D721Med (cell line): ENCODE measurements at places on chromosomes 12 and 14.
A peak's percentile ranks its signal among the peaks of the same experiment; 100 is the strongest.

- DNase-seq = no peak
Measured at GRCh38 chr14:105483300-105484068, 3.2 kb upstream of the CRIP1 start.

DNA sequence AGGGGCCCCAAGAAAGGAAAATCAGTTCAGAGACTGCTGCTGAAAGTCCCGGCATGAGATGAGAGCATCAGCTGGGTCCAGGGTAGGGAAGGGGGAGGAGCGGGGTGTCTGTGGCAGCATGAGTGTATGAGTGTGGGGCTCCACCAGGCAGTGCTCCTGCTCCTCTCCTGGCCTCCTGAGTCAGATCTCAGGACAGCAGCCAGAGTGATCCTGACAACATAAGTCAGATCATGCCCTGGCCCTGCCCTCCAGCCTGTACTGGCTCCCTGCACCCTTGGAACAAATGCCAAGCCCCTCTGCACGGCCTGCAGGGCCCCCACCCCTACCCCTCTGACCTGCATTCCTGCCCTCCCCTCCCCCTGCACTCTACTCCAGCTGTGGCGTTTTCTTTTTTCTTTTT, 24.2 kb upstream of the LRP1-AS start:
- no peak for DNase-seq

DNA sequence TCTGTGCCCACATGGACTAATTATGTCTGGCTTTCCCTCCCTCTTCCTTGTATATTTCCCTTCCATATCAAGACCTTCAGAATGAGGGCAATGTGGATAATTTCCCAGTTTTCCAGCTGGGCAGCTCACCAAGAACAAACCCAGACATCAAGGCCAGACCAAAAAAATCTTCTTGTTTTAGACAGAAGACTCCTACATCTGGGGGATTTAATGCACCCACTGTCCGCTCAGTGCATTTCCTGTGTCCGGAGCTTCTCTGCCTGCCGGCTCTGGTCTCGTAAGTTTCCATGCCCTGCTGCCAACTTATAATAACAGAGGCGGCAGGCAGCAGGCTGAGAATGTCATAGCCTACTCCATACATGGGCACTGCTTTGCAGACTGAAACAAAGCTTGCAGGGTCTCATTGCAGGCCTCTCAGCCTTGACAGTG, 207.2 kb upstream of the BCL2L14 start:
- DNase-seq = no peak

DNA sequence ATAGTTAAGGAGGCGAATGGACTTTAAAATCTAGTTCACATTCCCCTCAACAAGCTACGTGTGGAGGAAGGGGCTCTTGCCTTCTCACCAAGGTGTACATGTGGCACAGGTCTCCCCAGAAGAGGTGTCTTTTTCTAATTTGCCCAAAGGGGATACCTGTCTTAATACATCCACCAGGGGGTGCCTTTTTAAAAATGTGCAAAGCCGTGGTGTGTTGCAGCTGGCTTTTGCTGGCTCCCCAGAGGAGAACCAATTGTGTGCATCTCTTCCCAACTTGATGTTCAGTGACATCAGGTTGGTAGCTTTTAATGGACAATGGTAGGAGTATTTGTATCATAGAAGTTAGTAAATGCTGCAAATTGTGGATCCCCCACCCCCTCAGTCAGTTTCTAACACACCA, 33.8 kb downstream of the CREBL2 start:
- DNase-seq = no peak

GRCh38 chr14:49921401-49921800, 28.5 kb downstream of the ARF6 start:
- no peak for DNase-seq

DNA sequence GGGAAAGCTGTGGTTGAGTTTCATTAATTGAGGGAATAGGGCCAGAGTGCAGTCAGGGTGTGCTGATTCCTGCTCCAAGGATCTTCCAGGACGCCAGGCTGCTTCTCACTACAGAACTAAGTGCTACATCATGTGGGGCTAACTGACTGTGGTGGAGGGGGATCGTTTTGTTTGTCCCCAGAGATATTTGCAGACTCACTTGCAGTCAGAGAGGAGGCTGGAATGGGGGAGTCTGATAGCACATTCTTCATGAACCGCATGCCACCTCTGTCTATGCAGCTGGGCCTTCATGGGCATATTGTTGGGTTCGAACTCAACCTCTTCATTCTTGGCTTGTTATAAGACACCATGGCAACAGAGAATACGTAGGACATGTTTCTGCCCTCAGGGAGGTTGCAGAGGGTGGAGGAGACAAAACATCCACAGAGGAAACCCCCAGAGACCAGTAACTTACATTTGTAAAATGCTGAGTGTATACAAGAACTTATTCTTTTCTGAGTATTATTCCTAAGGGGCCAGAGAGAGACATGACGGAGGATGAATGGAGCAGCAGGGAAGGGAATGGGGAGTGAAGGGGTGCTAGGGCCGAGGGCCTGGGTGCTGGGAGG, 13.0 kb downstream of the KRT7 start:
- no peak for DNase-seq

- DNase-seq = no peak
Measured at GRCh38 chr12:80636832-80637231, 70.6 kb upstream of the MYF6 start.

DNA sequence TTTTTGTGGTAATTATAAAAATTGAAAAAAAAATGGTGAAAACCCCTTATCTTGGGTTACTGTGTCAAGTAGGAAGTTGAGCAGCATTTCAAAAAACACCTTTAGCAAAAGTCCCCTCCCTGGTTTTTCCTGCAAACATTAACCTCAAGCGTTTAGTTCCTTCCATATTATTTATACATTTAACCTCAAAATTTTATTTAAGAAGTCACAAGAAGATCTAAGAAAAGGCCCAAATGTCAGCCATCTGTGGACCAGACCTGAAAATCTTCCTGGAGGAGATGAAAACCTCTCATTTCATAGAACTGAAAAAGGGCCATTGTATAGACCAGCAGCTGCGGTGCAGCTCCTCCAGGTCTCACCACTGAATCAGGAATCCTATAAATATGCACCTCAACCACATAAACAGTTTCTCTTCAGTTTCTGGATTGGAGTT, 40.4 kb upstream of the BTG1 start:
- DNase-seq = no peak

DNA sequence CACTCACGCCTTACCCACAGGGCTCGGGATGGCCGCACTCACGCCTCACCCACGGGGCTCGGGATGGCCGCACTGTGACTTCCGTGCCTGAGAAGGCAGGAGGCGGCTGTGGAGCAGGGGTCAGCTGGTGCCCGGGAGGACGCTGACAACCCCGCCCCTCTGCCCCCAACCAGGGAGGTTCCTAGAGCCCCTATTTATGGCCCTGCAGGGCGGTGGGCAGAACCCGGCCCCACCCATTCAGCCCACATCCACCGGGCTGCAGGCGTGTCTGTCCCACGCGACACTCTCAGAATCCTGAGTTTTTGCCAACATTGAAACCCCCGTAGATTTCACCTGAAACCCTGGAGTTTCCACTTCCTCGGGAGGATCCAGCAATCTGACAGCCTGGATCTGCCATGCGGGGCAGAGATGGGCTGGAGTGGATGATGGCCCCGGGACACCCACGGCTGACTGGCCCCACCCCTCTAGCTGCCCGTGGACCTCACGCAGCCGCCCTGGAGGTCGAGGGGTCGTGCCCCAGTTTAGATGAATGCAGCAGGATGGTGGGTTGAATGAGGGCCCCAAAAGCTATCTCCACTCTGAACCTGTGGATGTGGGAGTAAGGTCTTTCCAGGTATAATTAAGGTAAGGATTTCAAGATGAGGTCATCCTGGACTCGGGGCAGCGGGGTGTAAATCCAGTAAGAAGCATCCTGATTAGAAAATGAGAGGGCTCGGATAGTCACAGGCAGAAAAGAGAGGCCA, 20.4 kb downstream of the GALNT9 start:
- DNase-seq = no peak

DNA sequence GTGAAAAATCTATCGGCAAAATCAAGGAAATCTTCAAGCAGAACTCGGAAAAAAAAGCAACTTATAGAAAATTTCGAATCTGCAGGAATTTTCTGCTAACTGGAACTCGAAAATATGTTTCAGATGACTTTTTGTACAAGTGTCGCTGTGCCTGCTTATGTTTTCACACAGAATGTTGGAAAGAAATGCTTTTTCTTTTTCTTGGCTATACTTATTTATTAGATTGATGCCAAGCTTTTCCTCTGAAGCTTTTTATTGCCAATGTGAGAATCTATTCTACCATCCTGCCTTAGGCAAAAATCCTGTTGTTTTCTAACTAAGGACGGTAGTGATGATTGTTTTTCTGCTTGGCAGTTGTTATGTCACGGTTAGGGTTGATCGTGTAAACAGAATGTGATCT, 65.8 kb downstream of the TRHDE start:
- no peak for DNase-seq

DNA sequence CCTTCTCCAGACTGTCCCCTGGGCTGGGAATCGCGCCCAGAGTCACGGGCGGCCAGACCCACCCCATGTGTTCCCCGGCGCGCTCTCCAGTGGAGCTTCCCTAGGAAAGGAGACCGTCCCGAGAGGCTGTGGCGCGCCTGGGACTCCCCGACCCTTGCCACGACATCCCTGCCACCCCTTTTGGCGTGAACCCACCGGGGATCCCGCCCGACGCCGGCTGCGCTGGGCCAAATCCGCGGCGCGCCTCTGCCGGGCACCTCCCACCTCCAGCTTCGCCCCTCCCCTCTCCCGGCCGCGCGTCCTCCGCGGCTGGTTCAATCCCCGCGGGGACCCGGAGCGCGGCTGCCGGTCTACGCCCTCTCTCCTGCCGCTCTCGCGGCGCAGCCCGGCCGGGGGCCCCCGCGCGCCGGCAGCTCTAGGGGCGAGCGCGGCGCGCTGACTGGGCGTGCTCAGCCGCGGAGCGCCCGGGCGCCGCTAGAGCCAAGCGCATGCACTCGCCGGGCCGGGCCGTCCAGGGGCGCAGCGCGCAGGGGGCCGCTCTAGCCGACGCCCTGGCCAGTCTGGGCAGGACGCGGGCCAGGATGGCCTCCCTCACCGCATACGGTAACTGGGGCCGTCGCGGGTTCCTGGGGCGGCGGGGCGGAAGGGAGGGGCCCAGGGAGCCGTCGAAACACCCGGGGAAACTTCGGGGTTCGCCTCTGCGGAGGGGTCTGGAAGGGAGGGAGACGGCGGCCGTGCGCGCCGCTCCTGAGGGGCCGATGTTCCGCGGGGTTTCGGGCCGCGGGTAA, 77.4 kb upstream of the ANO4 start:
- DNase-seq = peak; percentile 50

GRCh38 chr12:97235102-97235501, 227.5 kb upstream of the RMST start:
- DNase-seq = no peak

DNA sequence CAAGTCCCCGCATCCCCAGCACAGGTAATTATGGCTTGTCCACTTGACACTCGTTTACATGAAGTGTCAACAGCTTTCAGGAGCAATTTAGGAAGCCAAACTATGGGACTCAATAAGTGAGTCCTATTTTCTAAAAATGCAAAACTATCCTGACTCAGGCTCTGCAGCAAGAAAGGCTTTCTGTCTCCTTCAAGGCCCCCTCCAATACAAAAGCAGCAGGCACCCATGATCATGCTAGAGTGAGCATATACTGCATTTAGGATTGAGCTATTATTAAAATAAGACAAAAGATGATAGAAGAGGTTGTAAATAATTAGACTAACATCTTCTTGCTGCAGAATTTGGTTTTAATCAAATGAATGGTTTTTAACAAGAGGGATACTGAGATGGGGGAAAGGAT, 3.2 kb downstream of the SIX6 start:
- DNase-seq = no peak

GRCh38 chr12:57242691-57243454, 8.1 kb downstream of the STAC3 start:
- peak; percentile 74 for DNase-seq

DNA sequence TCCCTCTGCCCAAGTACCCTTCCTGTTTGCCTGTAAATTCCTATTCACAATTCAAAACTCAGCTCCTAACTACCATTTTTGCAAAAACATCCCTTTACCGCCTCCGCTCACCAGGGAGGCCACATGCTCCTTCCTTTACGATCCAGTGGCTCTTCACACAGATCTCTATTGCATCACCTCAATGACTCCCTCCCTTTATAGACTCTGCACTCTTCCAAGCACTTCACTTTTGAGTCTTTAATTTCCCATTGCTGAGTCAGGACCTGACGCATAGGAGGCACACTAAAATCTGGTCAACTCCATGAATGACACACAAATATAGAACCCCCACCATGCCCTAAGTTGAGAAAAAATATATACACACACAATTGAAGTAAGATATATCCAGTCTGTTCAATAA, 45.9 kb downstream of the PPP1R13B start:
- DNase-seq = no peak

DNA sequence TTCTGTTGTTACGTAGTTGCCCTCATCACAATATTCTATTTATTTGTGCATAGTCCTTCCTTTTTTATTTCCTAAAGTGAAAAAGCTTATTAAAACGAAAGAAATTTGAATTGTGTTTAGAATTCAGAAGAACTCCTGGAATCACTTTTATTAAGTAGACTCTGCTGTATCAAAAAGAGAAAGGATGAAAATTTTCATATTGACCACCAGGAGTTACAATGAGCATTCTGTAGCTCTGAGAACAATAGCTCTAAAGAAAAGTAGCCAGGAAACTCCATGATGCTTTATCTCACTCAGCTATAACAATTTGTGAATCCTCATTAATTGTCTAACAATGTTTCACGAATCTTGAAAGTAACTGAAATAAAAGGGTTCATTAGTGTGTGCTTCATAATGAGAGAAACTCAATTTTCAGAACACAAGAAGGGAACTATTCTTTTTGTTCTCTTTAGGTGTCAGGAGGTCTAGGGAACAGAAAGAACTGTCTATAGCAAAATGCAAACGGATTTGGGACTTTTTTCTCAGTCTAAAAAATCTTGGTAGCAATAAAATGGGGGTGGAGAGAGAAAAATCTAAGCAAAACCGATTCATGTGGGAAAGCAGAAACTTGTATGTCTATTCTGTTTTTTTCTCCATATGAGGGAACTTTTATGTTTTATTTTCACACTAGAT, 19.3 kb downstream of the ASCL1 start:
- no peak for DNase-seq

DNA sequence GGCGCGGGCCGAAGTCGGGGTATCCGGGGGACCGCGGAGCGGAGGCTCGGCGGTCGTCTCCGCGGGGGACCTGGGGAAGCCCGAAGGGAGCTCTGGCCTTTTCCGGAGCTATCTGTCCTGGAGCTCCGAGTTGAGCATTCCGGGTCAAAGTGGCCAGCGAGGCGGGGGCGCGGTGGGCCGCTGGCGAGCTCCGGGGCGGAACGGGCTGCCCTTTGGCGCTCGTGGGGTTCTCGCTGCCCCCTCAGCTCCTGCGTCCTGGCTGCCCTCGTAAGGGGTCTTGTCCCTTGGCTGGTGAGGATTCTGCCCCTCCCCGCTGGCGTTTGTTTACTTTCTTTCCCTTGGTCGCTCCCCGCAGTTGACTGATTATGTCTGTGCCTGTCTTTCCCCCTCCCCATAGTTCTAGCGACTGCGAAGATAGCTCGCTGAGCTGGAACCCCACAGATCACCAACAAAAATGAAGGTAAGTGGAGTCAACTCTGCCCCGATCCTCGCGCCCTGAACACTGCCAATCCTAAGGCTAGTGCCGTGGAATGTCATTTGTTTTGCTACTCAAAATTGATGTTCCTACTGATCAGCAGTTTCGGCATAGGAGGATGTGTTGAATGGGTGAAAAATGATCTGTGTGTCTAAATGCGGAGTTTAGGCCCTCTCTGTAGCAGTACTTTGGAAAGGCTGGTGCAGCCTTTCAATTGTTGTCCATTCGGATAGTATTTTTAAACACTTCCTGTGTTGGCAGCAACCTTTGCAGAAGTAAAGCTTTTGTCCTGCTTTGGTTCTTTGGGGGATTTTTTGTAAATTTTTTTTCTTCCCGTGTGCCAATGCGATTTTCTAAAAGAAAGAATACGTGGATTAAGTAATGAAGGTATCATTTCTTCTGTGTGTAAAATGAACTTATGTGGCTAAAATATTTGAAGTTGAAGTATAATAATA, 1.3 kb downstream of the ARID4A start:
- no peak for DNase-seq
